ELR (cell line): ENCODE measurements at places on chromosomes 5 and 9.

DNA sequence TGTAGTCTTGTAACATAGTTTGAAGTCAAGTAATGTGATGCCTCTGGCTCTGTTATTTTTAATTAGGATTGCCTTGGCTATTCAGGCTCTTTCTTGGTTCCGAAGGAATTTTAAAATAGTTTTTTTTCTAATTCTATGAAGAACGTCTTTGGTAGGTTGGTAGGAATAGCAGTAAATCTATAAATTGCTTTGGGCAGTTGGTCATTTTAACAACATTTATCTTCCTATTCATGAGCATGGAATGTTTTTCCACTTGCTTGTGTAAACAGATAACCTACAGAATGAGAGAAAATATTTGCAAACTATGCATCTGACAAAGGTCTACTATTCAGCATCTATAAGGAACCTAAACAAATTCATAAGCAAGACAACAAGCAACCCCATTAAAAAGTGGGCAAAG lies 173.2 kb upstream of the TRPC7 start:
- DNase-seq, result no peak

DNA sequence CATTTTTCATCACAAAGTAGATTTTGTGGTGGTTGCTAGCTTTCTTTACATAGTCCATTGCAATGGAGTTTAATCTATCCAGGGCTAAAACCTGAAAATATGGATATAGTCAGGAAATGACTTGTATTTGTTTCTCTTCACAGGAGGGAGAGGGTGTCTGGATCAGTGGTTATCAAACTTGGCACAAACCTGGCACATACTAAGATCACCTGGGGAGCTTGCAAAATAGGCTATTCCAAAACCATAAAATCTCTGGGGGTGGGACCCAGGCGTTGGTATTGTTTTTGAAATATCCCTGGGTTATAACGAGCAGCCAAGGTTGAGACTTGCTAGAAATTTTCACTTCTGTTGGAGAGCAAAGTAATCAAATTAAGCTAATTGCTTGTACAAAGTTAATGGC lies 179.9 kb downstream of the PCSK1 start:
- no peak for DNase-seq

DNA sequence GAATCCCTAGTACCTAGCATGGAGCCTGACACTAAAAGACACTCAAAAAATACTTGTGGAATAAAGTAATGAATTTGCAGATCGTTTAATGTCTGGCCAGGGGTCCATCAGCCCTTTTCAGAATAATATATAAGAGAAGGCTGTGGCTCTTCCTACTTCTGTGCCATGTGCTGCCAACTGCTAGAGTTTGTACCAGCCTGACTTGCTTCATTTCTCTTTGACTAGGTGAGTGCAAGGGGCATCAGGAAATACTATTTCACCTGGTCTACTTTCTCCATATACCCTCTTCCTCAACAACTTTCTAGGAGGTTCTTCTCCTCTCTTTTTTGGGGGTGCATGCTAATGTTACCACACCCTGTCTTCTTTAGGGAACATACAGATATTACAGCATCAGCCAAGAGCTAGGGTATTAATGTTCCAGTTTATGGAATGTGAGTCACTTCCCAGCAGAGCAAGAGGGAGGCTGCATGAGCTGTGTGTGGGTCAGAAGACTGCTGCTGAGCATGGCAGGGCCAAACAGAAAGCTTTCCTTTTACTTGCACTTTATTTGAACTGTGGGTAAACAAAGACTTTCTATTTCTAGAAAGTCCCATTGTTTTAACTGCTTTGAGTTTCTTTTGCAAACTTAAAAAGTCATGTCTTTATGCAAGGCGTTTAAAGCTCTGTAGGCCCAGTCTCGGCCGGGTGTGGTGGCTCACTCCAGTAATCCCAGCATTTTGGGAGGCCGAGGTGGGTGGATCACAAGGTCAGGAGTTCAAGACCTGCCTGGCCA lies 158.9 kb downstream of the ADAMTSL1 start:
- DNase-seq, result peak; percentile 84

DNA sequence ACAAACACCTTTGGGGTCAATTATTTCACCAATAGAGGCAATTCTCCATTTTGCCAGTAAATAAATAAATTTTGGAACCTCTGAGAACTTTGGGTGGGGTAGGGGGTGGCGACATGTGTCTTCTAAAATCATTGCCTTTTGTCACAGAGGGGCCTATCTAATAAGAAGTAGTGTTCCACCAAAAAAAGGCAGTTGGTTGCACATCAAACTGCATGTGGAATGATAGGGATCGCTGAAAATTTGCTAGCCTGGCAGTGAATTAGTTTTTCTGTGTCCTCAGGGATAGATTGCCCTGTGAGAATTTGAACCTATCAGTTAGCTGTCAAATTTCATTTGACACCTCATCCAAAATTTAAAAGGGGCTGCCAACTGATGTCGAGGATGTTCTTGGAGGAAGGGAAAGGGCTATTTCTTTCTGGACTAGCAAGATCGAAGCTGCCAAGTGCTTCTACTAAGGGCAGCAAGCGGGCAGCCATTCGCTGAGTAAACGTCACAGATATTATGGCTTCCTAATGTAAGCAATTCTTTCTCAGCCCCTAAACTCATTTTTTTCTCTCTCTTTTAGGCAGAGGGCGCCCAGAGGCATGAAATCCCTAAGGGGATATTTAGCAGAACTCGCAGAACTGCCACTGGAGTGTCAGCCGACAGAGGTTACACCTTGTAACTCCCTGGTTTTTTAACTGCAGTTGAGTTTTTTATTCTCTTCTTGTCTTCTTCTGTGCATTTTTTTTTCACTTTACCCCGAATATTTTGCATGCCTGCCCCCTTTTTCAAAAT lies 2208.1 kb upstream of the WWC1 start:
- DNase-seq, result no peak

DNA sequence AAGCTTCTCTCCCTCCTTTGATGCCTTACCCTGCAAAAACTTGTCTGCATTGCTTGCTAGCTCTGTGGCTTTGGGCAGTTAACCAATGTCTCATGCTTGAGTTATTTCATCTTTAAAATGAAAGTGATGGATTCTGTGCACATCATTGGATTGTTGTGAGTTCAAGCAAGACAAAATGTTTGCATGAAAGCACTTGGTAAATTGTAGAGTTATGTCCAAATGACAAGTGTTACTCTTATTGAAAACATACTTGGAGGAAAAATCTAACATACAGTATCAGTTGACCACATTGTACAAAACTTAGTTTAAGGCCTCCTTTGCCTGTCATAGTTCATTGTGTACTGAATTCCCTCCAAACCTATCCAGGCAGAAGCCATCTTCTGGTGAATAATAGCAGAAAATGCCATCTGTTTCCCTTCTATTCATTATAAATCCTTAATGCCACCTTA lies 30.0 kb downstream of the TGFBR1 start:
- DNase-seq, result peak; percentile 70

GRCh38 chr5:66897356-66897755 lies 299.2 kb downstream of the CD180 start:
- DNase-seq, result no peak

GRCh38 chr5:140372971-140373487 lies 13.0 kb downstream of the SLC4A9 start:
- DNase-seq, result peak; percentile 86

DNA sequence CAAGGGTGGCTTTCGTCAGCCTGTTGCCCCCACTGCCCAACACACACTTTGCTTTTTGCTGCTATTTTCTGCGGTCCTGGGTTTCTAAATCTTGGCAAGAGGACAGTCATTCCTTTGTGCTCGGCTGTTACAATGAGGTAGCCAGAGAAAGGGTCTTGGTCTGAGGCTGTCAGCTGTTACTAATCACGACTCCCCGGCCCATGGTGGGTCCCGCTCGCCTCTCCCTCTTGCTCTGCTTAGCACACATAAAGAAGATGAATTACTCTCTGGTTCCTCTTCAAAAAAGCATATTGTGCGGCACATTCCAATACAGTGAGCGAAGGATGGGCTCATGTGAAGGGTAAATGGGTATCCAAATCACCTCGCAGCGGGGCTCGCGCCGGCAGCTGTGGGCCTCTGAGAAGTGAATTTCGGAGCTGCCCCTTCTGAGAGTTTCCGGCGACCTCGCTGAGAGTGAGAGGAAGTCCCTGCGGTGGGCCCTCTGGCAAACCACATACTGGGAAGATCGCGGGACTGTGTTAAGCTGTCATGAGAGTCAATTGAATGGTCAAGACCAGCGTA lies 56.0 kb downstream of the SLC1A3 start:
- no peak for DNase-seq

- DNase-seq, result no peak
These were observed 163.6 kb downstream of the ZDHHC21 start for GRCh38 chr9:14529629-14530028.

- no peak for DNase-seq
These were observed 10.4 kb downstream of the STOM start for GRCh38 chr9:121359351-121360294.

DNA sequence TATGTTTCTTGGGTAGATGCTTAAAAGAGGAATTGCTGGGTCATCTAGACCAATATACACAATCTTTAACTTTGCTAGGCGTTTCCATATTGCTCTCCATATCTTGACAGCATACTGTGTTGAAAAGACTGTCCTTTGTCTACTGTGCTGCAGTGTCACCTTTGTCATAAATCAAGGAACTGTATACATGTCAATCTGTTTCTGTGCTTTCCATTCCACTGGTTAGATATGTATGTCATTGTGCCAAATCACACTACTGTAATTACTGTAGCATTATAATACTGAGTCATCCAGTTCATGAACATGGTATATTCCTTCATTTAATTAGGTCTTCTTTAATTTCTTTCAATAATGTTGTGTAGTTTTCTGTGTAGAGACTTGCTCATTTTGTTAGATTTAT lies 149.7 kb upstream of the RASGRF2 start:
- no peak for DNase-seq

GRCh38 chr5:125411071-125411743 lies 664.8 kb upstream of the ZNF608 start:
- DNase-seq, result no peak

DNA sequence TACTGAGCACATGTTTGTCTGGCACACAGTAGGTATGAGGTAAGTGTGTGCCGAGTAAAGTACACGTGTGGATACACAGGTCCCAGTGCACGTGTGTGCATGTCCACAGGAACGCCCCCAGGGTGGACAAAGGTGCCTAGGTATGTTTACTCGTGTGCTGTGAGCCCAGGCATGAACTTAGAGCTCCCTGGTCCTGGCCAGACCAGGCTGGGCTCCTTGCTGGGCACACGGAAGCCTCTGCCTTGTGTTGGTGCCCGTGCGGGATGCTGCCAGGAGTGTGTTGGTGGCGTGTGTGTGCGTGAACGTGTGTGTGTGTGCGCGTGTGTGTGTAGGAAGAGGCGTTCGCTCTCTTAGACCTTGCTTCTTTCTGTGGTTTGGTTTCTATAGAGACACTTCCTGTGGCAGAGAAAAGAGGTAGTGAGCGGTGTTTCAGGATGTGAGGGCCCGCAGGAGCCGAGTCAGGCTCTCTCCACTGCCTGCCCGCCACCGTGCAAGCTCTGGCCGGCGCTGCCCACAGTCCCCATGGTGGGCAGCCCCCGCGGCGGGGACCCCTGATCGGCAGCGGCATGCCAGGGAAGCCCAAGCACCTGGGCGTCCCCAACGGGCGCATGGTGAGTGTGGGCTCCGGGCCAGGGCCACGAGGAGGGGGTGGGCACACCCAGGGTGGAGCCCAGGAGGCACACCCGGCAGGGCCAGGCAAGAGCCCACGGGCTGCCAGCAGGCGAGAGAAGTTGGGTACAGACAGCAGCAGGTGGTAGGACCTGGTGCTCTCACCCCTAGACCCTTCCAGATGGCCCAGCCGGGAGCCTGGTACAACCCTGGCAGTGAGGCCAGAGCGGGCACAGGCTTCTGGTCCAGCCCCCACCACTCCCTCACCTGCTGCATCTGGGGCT lies at the start of gene RGS14:
RGS14 (plus strand) TSS at position 466 of the 893 bp plus-strand sequence; CDS start at position 567, 101 bp downstream.
- DNase-seq, result peak; percentile 74

- peak; percentile 61 for DNase-seq
These were observed 451 bp downstream of the LPAR1 start for GRCh38 chr9:111037708-111038330.

- DNase-seq, result no peak
These were observed 2.9 kb upstream of the ERAP2 start for GRCh38 chr5:96873449-96873848.

- DNase-seq, result no peak
These were observed 44.3 kb downstream of the GARNL3 start for GRCh38 chr9:127308652-127309434.

- DNase-seq, result peak; percentile 18
These were observed 182.0 kb downstream of the GRIA1 start for GRCh38 chr5:153672347-153673090.

DNA sequence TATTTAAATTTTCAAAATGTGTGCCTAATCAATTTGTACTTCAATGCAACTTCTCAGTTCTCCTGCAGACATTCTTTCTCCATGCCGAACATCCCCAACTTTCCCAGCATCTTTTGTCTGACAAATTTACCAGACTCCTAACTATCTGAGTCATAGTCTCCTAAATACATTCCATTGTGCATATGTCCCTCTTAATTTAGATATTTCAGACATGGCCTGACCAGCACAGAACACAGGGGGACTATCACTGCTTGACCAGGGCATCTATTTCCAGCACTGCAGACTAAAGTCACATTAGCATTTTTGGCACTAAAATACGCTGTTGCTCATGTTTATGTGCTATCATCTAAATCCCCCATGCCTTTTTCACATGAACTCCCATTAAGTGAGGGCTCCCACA lies 71.9 kb downstream of the ITGA1 start:
- peak; percentile 80 for DNase-seq

DNA sequence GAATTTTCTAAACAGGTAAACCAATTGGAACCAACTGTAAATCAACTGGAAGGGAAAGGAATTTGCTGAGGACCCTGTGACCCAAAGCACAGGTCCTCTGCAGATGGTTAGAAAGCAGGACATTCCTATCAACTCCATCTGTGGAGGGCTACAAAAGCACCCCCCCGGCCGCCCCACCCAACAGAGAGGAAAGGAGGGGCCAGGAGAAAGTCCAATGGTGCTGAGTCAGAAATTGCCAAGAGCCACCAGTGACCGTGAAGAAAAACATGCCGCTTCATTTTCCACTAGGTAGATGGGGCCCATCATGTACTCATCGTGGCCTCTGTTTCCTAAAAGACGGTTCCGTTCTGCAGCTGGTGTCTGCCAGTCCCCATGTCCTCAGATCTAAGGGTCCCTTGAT lies 66.3 kb downstream of the RAPGEF1 start:
- no peak for DNase-seq

DNA sequence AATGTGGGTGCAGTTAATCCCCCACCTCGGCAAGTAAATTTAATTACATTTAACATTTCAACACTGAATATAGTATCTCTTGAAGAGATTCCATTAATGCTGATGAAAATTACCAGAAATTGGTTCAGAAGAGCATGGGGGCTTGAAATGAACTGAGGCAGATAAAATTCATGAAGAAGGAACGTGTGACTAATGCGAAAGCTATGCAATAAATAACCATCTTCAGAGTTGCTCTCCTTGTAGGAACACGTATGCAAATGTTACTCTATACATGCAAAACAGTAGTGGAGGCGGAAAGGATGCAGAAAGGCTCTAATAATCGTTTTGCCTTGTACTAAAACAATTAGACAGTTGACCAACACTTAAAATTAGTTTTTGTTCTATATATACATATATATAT lies 320.2 kb downstream of the CTNND2 start:
- DNase-seq, result peak; percentile 43
